ENCODE measurements at places on chromosomes 13 and 19.

DNA sequence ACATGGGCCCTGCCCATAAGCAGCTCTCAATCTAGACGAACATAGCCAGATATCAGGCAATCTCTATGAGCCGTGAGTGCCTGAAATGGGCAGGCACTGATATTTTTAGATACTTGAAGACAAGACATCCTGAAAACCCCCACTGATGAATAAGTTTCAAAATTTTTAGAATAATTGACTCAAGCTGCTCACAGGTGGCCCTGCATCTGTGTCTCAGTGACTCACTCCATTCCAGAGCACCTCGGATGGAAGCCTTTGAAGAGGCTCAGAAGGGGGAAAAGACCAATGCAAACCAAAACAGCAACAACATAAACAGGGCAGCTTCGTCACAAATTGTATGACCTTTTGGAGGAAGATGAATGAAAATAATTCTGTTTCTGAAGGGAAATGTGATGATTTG lies 42.8 kb upstream of the SLC46A3 start:
- no peak for DNase-seq

- no peak for DNase-seq
Observed at GRCh38 chr19:33826521-33826920, 29.9 kb downstream of the KCTD15 start.

- DNase-seq: peak; percentile 80
Observed at GRCh38 chr19:46513461-46514236, 18.0 kb upstream of the PNMA8B start.

DNA sequence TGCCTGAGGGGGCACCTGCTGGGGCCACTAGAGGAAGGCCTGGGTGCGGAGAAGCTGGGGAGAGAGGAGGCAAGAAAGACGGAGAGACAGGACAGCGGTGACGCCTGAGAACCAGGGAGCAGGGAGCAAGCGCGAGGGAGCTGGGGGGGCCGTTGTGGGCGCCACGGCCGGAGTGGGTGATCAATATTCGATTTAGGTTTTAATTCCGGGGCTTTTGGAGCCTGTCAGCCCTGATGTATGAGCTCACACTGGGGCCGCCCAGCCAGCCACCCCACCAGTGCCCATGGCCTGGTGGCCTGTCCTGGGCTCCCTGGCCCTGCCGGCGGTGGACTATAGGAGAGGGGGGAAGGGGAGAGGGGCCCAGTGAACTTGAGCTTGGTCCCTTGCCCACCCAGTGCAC lies 8.7 kb upstream of the ERFL start:
- no peak for DNase-seq

- no peak for DNase-seq
Observed at GRCh38 chr19:6761053-6761676, 6.1 kb downstream of the SH2D3A start.

DNA sequence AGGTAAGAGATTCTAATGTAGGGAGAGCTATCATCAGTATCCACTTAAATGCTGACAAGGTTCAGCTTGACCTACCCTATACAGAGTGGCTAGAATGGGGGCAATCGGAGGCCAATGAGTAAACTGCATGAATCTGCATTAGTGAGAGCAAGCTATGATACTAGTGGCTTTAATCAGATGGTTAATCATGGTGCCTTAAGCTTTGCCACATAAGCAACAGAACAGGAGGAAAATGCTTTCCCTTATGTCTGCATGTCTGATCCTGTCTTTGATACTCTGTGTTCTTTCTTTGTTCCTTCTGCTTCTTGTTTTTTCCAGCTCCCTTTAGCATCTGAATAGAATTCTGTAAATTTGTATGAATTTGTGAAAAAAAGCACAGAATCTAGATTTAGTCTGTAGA lies 91.1 kb downstream of the WDFY2 start:
- DNase-seq: no peak

DNA sequence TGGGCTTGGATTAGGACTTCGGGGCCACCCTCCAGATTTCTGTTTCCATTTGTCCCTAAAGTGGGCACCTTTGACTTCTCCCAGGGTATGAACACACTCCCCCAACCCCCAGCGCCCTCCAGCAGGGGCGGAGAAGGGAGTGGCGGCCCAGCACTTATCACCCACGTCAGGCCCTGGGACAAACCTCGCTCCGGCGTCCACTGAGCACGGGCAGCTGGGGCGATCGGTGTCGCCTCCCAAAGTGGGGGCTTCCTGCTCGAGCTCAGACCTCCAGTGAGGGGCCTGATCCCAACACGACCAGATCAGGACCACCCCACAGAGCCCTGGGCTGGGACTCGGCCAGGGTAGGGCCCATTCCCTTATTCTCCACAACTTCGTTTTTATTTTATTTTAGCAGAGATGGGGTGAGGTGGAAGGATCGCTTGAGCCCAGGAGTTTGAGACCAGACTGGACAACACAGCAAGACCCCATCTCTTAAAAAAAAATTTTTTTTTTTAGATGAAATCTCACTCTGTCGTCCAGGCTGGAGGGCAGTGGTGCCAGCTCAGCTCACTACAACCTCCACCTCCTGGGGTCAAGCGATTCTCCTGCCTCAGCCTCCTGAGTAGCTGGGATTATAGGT lies 3.7 kb upstream of the TCF3 start:
- DNase-seq: no peak

DNA sequence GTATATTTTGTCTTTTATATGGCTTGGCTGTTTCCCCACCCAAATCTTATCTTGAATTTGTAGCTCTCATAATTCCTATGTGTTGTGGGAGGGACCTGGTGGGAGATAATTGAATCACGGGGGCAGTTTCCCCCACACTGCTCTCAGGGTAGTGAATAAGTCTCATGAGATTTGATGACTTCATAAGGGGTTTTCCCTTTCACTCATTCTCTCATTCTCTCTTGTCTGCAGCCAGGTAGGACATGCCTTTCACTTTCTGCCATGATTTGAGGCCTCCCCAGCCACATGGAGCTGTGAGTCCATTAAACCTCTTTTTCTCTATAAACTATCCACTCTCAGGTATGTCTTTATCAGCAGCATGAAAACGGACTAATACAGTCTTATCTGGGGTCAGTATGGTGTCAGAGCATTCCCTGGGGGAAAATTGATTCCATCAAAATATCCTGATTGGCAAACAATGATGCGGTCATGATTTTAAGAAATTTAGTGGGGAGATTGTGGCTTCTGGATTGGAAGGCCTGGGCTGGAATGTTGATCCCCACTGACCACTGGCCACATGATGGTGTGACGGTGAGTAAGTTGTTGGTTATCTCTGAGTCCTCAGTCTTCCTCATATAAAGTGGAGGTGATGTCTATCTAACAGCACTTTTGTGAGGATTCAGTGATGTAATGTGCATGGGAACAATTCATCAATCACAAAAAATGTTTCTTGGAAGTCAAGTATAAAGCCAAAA lies 27.5 kb upstream of the ANKRD10 start:
- no peak for DNase-seq

DNA sequence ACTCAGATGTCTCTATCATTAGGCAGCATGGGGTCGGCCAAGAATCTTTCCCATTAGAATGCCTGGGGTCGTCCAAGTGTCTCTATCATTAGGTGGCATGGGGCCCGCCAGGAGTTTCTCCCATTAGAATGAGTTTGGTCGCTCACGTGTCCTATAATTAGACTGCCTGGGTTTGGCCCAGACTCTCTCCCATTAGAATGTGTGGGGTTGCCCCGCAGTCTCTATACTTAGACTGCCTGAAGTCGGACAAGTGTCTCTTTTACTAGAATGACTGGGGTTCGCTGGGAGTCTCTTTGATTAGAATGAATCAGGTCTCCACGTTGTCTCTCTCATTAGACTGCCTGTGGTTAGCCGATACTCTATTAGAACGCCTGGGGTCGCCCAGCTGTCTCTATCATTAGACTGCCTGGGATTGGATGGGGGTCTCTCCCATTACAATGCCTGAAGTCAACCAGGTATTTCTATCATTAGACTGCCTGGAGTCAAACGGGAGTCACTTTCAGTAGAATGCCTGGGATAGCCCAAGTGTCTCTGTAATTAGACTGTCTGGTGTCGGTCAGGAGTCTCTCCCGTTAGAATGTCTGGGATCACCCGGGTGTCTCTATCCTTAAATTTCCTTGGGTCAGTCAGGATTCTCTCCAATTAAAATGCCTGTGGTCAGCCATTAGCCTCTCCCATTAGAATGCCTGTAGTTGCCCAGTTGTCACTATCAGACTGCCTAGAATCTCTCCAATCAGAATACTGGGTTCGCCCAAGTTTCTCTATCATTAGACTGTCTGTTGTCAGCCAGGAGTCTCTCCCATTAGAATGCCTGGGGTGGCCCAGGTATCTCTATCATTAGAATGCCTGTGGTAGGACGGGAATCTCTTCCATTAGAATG lies 1454.1 kb downstream of the UQCRFS1 start:
- DNase-seq: no peak

DNA sequence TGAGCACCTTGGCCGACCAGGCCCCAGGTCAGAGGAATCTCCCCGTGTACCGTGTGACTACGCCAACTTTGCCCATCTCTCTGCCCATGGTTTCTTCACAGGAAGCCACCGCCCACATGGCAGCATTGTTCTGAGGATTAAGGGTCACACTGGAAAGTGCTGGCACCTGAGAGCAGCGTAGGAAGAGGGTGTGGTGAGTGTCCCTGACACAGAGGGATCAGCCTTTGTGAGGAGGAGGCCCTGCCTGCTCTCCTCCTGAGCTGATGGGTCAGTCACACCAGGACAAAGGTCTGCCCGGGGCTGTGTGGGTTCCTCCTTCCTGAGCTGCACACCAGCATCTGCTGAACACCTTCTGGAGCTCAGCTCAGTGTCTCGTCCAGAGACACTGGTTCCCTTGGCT lies 32.2 kb upstream of the SLC15A1 start:
- no peak for DNase-seq

- no peak for DNase-seq
Observed at GRCh38 chr13:93767917-93768409, 541.4 kb downstream of the GPC6 start.

DNA sequence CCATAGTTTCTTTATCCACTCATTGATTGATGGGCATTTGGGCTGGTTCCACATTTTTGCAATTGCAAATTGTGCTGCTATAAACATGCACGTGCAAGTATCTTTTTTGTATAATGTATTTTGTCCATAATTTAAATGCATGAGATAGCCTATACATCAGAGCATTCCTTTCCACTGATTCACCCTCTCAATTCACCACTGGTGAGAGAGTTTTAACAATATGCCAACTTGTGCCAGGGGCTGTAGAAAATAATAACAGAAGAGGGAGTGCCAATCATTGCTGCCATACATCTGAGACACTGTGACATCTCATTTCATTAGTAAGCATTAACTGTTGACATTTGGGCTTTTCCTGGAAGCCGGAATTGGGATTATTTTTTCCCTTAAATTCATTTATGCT lies 125.1 kb downstream of the RAP2A start:
- no peak for DNase-seq

- no peak for DNase-seq
Observed at GRCh38 chr13:51781246-51782022, 22.5 kb downstream of the DHRS12 start.

GRCh38 chr19:38830039-38830733 lies 1.4 kb downstream of the ECH1 start:
- DNase-seq: no peak

- DNase-seq: peak; percentile 51
Observed at GRCh38 chr19:1173845-1174809, at the start of gene SBNO2. Gene SBNO2, minus strand, starts transcription at chr19:1174268. Its CDS starts 19,992 bp downstream, at chr19:1154276.

DNA sequence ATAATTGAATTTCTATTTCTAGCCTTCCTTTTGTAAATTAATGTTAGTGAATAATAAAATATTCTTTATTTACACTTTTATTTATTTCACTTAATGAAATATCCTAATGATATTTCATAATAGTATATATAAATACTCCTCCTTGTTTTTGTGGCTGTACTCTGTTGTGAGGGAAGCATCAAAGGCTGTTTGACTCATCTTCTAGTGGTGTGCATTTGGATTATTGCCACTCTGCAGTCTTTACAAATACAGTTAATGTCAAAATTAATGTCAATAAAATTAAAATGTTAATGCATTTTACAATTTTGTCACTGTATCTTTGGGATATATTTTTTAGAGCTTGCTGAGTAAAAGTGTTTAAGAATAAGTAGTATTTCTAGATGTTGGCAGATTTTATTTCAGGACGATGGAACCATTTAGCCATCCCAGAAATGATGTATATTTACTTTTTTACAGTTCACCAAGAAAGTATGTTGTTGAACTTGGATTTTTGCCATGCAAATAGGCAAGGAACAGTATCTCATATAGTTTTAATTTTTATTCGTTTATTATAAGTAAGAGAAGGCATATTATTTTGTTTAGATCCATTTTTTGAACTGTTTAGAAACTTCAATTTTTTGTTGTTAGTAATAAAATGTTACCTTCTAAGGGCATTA lies 281.2 kb upstream of the SLITRK6 start:
- no peak for DNase-seq

DNA sequence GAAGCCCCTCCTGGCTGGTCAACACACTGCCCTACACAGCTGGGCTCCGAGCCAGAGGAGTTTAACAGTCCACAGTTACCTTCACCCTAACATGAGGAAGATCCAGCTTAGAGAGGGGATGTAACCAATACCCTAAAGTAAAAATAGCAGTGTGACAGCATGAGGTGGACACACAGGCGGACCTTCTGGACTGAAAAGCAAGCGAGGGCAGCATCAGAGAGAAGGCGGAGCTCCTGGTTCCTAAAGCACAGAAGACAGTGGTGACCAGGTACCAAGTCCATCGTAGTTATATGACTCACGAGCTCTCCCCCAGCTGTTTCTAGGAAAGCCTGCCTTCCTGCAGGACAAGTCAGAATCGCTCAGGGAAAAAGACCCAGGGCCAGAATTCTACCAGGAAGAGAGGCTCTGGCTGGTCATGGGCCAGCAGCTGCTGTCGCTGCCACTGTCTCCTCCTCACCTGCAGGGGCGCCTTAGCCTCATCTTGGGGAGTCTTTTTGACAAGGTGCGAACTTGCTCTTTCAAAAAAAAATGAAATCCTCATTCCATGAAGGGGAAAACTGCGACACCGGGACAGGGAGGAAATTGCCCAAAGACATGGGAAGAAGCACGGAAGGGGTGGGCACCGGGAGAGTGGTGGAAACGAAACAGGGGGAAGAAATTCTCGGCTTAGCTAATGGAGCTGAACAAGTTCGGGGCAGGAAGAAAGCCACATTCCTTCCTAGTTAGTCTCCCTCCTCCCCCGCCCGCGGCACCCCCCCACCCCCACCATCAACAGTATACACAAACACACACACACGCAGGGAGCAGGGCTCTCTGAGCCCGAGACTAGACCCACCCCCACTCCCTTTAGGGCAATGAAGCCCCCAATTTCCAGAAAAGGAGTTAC lies 1.7 kb downstream of the ELL start:
- DNase-seq: no peak

- no peak for DNase-seq
Observed at GRCh38 chr13:44912278-44913016, 76.8 kb downstream of the NUFIP1 start.

GRCh38 chr19:21117041-21117907 lies 24.6 kb upstream of the ZNF431 start:
- no peak for DNase-seq

- DNase-seq: no peak
Observed at GRCh38 chr13:85675151-85675907, 123.9 kb downstream of the SLITRK6 start.

- DNase-seq: no peak
Observed at GRCh38 chr13:83100237-83100636, 782.0 kb downstream of the SLITRK1 start.

GRCh38 chr13:78102121-78102677 lies 183.6 kb upstream of the EDNRB start:
- no peak for DNase-seq

Measured in activated CD8-positive, alpha-beta memory T cell treated with anti-CD3 and anti-CD28 coated beads for 1 hour (primary cell).